Cardiac atrium fibroblast (primary cell): ENCODE measurements at places on chromosomes 2 and 18. TPM values are rescaled to one million over a fixed set of nuclear protein-coding genes. Genes with fewer than 3 reads are reported as not detected.

PMAIP1 gene
- total RNA-seq, result 2.2 and 4.4 TPM in 2 replicates

SLC14A1 gene
- total RNA-seq, result 0.49 TPM in 1 of 2 replicates, not detected in the other

CHRNG gene
- total RNA-seq, result not detected in 2 replicates

MC4R gene
- not detected in 2 replicates for total RNA-seq

STPG4 gene
- not detected in 2 replicates for total RNA-seq

UGT1A4 gene
- total RNA-seq, result not detected in 2 replicates

COL4A3 gene
- total RNA-seq, result 3.1 and 3.2 TPM in 2 replicates

ATF2 gene
- total RNA-seq, result 23.5 and 27.4 TPM in 2 replicates

NR4A2 gene
- 0.16 and 3.1 TPM in 2 replicates for total RNA-seq

MGAT4A gene
- total RNA-seq, result 0.54 and 4.2 TPM in 2 replicates

ABCB11 gene
- total RNA-seq, result under 0.01 and 0.65 TPM in 2 replicates

TUBB6 gene
- 492 and 509 TPM in 2 replicates for total RNA-seq

RAX gene
- not detected in 2 replicates for total RNA-seq

APOB gene
- total RNA-seq, result under 0.01 TPM in 2 replicates

IAH1 gene
- 50.5 and 52.5 TPM in 2 replicates for total RNA-seq

PSMA8 gene
- not detected in 2 replicates for total RNA-seq

ANKRD30BL gene
- not detected in 2 replicates for total RNA-seq

SLC35F6 gene
- total RNA-seq, result 36.8 and 50.4 TPM in 2 replicates

ASTL gene
- total RNA-seq, result not detected in 2 replicates

EEF1B2 gene
- 437 and 456 TPM in 2 replicates for total RNA-seq

LRRC30 gene
- not detected in 2 replicates for total RNA-seq

TWIST2 gene
- total RNA-seq, result 42.2 and 57.0 TPM in 2 replicates

RALBP1 gene
- total RNA-seq, result 40.4 and 49.2 TPM in 2 replicates

AQP12B gene
- total RNA-seq, result not detected in 2 replicates

ZNF396 gene
- total RNA-seq, result 0.32 and 0.54 TPM in 2 replicates

BOLL gene
- total RNA-seq, result not detected in 2 replicates

DNER gene
- total RNA-seq, result 0.36 and 14.1 TPM in 2 replicates

EFHD1 gene
- 0.18 and 2.1 TPM in 2 replicates for total RNA-seq

IL36RN gene
- not detected in 2 replicates for total RNA-seq

STARD6 gene
- not detected in 2 replicates for total RNA-seq

KCNG2 gene
- total RNA-seq, result 2.3 and 9.7 TPM in 2 replicates

ALLC gene
- not detected in 2 replicates for total RNA-seq

SP140L gene
- 4.9 and 6.0 TPM in 2 replicates for total RNA-seq

TMEM247 gene
- not detected in 2 replicates for total RNA-seq

NCKAP5 gene
- total RNA-seq, result not detected in 2 replicates

TXNDC9 gene
- 33.9 and 55.1 TPM in 2 replicates for total RNA-seq

CRYGB gene
- total RNA-seq, result not detected in 2 replicates

LIMS1 gene
- 70.1 and 86.7 TPM in 2 replicates for total RNA-seq

MAL gene
- not detected in 2 replicates for total RNA-seq

EVX2 gene
- not detected in 2 replicates for total RNA-seq

ROCK2 gene
- total RNA-seq, result 21.1 and 28.5 TPM in 2 replicates

XIRP2 gene
- under 0.01 and 0.18 TPM in 2 replicates for total RNA-seq

CNDP1 gene
- total RNA-seq, result not detected in 2 replicates

DSEL gene
- 21.3 and 26.1 TPM in 2 replicates for total RNA-seq

NHEJ1 gene
- 13.5 and 21.2 TPM in 2 replicates for total RNA-seq

IKZF2 gene
- total RNA-seq, result 15.2 and 18.6 TPM in 2 replicates

C1GALT1C1L gene
- total RNA-seq, result 0.72 TPM in 1 of 2 replicates, not detected in the other

TMX3 gene
- 50.5 and 65.8 TPM in 2 replicates for total RNA-seq

MYCN gene
- total RNA-seq, result 0.65 TPM in 1 of 2 replicates, not detected in the other
